ENCODE measurements at places on chromosomes 1 and 21.

- DNase-seq: no peak
Observed at GRCh38 chr1:150780510-150780909, 14.9 kb upstream of the CTSS start.

- no peak for DNase-seq
Observed at GRCh38 chr1:91842563-91842962, 43.4 kb downstream of the TGFBR3 start.

DNA sequence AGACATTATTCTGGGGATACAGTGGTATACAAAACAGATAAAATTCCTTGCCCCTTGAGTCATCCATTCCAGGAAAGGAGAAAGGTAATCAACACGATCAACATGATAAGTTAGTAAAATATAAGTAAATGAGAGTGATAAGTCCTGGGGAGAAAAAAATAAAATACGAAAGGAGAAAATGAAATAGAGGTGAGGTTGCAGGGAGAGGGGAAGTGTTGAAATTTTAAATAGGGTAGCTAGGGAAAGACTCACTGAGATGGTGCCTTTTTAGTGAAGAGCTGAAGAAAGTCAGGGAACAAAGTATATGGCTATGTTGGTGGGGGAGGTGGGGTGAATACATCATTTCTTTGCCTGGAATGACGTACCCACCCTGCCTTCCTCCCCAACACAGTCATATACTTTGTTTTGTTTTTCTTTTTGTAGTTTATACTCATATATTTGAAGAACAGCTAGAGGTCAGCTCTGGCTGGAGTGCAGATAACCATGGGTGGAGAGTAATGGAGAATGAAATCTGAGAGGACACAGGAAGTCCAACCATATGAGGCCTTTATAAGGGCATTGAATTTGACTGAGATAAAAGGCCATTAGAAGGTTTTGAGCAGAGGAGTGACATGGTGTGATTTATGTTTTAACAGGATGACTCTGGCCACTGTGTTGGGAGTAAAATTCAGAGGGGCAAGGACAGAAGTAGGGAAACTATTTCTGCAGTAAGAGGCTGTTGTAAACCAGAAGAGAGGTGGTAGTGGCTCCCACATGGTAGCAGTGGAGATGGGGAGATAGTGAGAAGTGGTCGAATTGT lies 54.8 kb downstream of the OSBPL9 start:
- DNase-seq: no peak

DNA sequence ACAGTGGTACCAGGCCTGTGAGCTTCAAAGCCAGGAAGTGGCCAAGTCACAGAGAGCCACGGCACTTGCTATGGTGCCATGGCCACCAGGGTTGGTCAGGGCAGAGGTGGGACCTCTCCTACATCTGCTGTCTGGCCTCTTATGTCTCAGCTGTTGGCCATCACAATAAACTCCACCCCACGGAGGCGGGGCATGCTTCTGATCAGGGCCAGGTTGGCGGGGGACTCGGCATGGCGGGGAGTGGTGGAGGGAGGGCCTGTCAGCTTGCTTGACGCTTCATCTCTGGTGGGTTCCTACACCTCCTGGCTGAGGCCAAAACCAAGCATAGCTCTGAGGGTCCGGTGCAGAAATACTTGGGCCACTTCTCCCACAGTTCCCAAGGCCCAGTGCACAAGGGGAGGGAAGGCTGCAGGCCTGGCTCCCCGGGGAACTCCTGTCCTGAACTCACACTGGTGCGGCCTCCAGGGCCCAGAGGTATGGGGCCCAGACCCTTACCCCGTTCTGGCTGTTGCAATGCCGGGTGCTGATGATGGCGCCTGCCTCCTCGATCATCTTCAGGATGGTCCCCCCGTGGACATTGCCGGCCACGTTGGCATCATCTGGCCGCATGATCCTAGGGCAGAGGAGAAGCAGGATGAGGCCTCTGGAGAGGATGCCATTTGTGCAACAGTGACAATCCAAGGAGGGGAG lies 44.2 kb downstream of the ACOT7 start:
- DNase-seq: no peak

GRCh38 chr1:200802865-200803512 lies 64.3 kb downstream of the CAMSAP2 start:
- DNase-seq: peak; percentile 44

DNA sequence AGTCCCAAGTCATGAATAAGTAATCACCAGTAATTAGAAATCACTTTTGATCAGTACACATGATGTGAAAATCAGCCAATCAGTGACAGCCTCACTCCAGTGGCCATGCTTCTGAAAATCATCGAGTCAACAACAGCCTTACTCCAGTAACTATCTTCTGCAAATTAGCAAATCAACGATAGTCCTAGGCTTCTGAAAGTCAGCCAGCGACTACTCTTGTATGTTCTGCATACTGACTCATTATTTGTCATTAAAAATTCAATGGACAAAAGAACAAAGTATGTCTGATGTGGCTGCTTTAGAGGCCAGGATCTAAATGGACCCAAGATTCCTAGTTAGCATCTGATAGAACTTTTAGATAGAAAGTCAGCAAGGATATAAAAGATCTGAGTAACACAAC lies 102.5 kb downstream of the GPR52 start:
- no peak for DNase-seq

DNA sequence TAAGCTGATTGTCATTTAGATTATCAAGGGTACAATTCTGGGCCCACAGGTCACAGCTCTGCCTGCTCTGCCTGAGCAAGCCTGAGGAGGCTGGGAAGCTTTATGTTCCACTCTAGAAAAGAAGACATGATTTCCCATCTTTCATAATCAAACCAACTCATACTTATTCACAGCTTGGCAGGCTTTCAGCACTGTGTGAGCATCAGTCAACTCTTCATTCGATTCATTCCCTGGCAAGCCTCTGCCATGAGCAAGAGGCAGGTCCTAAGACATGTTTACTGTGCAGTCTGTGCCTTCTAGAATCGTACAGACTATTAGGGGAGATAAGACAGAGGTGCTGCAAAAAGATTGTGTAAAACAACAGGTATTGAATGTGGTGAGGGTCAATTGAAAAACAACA lies 24.5 kb upstream of the KIRREL1 start:
- DNase-seq: no peak

- no peak for DNase-seq
Observed at GRCh38 chr1:171807556-171807955, 26.1 kb downstream of the METTL13 start.

GRCh38 chr1:223845037-223845809 lies 524 bp downstream of the TP53BP2 start:
- peak; percentile 7 for DNase-seq

- no peak for DNase-seq
Observed at GRCh38 chr21:35010447-35010846, 38.7 kb downstream of the RUNX1 start.

DNA sequence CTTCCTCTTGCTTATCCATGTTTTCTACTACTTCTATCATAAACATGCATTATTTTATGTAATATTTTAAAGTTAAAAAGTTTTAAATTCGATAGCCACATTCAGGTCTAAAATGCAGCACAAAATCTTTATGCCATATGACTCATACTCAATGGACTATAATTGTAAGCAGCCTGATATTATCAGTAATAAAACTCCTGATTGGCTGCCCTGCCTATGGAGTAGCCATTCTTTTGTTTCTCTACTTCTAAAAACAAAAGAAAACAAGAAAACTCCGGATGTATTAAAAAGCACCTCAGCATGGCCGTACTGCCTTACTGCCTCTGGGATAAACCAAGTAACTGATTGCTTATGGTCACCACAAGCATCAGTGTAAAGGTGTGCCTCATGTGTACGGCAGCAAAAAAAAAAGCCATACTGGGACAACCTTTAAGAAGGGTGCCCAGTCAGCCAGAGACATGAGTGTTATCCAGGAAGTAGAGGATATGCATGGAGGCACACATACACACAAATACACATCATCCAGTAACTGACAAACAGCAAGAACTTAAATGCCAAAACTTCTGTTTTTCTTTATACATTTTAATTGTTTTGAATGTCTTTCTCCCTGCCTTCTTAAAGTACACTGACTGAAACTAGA lies 9.2 kb downstream of the SLC35D1 start:
- DNase-seq: no peak

DNA sequence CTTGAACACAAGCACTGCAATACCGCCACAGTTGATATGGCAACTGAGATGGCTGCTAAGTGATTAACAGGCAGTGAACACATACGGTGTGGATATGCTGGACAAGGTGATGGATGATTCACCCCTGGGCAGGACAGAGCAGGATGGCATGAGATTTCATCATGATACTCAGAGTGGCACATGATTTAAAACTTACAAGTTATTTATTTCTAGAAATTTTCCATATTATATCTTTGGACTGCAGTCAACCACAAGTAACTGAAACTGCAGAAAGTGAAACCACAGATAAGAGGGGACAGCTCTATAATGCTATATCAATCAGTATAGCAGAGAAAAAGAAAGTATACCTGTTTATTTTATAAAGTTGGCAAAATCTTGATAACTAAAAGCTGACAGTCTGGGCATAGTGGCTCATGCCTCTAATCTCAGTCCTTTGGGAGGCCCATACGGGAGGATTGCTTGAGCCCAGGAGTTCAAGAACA lies 47.9 kb downstream of the PHACTR4 start:
- no peak for DNase-seq

All from activated CD8-positive, alpha-beta memory T cell treated with anti-CD3 and anti-CD28 coated beads for 1 hour (primary cell).